ENCODE measurements at places on chromosomes 7 and 10.

DNA sequence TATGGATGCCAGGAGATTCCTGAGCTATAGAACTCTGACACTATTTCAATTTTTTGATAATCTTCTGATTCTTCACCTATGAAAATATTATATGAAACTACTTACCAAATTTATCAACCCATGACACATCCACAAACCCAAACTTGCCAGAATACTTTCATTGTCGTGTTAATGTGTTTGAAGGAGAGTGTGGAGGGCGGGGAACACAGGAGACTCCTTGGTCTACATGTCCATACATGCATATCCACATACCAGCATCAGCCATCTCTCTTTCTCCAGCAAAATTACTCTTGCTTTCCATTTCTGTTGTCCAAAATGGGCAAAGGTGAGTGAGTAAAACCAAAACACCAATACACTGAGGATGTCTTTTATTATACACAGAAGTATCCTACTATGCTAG is 23.5 kb upstream of the BPGM start:
- DNase-seq: no peak

- no peak for DNase-seq
Observed at GRCh38 chr7:99098286-99098823, 45.6 kb downstream of the SMURF1 start.

DNA sequence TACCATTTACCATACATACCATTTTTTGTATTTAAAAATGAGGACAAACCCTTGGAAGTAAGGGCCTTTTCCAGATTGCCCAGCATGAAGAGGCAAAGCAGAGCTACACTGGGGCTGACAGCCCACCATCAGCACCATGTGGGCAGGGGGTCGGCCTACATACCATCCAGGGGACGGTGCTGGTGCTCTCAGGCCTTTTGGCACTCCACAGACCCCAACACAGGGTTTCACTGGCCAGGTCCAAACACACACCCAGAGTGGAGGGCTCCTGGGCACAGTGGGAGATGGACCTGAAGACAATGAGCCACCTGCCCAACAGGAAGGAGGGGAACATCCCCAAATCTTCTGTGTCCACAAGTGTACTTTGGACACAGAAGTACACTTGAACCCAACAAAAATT is 69.2 kb upstream of the CAMK2B start:
- no peak for DNase-seq

- no peak for DNase-seq
Observed at GRCh38 chr7:158617737-158618128, 30.1 kb upstream of the PTPRN2 start.

GRCh38 chr7:39386718-39387117 is 179.5 kb upstream of the YAE1 start:
- no peak for DNase-seq

DNA sequence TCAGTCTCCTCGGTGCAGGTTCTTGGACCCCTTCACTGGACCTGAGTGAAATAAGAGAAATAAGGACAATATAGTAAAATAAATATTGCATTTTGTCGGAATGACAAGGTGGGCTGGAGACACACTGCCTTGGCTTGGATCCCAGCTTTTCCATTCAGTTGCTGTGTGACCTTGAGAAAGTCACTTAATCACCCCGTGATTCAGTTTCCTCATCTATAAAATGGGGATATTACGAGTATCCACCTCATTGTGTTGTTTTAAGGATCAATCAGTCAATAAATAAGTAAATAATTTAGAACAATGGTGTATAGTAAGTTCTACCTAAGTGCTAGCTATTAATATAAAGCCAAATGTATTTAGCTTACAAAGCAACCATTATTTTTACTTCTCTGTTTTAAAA is 29.1 kb downstream of the HK1 start:
- no peak for DNase-seq

DNA sequence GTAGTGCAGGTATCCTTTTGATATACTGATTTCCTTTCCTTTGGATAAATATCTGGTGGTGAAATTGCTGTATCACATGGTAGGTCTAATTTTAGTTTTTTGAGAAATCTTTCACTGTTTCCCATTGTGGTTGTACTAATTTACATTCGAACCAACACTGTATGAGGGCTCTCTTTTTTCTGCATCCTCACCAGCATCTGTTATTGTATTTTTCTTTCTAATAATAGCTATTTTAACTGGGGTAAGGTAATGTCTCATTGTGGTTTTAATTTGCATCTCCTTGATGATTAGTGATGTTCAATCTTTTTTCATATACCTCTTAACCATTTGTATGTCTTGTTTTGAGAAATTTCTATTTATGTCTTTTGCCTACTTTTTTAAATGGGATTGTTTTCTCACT is 335.4 kb upstream of the MTPN start:
- no peak for DNase-seq

DNA sequence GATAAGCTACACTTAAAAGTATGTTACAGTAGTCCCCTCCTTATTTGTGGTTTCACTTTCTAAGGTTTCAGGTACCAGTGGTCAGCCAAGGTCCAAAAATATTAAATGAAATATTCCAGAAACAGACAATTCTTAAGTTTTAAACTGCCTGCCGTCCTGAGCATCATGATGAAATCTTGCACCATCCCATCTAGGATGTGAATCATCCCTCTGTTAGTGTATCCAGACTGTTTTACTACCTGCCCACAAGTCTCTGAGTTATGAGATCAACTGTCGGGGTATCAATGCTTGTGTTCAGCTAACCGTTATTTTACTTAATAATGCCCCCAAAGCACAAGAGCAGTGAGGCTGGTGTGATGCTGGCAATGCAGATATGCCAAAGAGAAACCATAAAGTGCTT is 11.4 kb downstream of the KDM7A start:
- no peak for DNase-seq

DNA sequence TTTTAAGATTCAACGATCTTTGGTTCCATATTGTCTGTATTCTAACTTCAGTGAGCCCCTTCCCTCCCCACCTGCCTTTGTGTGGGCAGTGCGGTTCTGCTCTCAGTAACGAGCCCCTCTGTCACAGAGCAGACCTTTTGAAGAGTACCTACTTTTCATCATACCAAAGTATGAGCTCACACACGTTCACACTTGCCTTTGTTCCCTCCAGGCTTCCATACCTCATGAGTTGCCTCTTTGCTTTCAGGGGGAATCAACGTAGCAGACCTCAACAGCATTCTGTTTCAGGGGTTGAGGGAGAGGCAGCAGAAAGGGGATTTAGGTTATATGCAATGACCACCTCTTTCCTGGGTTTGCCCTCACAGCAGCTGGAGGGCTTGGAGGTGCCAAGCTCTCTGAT is 211.4 kb upstream of the MDFIC start:
- no peak for DNase-seq

DNA sequence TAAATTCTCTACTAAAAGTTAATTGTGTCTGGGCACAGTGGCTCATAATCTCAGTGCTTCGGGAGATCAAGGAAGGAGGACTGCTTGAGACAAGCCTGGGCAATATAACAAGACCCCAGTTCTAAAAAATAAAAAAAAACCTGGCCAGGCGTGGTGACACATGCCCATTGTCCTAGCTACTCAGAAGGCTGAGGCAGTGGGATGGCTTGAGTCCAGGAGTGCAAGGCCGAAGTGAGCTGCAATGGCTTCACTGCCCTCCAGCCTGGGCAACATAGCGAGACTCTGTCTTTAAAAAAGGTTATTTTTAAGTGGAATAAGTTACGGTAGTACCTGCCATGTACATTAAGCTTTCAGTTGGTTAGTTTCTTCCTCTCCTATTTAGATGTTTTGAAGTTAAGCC is 28.9 kb downstream of the CDK14 start:
- no peak for DNase-seq

- no peak for DNase-seq
Observed at GRCh38 chr7:51256916-51257315, 59.7 kb downstream of the COBL start.

DNA sequence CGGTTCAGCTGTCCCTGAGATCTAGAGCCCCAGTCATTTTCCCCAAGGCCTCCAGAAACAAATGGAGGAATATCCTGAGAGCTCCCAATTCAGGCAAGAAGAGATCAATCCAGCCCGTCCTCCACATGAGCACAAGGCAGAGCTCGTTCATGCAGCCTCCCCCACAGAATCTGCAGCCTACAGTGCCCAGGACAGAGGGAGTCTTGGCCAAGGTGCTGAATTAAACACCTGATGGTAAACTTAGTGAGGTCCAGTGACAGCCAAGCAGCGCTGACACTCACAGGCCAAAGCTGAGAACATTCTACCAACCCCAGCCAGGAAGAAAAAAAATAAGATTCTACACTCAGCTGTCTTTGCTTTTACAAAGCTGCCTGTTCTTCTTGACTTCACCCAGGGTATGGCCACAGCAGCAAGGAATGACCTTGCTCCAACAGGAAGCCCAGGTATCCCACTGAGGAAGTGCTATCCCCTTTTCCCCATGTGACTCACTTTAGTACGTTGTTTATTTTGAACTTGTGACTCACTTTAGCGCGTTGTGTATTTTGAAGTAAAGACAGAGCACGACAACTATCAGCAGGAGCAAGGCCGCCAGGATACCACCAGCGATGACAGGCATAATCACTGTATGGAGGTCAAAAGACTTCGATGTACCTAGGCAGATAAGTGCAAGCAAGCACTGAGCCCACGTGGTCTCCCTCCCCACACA is 4.4 kb upstream of the CUZD1 start:
- DNase-seq: no peak

DNA sequence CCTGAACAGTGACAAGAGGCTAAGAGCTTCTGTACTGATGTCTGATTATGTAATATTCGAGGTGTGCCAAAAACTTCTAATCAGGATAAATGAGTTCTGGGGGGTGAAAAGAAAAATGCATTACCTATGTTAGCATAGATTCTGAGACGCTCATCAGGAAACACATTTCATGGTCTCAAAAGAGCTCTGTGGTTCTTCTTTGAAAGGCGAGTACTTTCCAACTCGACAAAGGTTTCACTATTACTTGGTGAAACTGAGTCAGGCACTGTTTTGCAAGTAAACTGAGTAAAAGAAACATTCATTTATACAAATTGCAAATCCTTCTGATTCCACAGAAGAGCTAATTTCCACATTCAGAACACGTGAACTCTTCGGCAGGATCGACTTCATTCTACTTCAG is 523.2 kb downstream of the GATA3 start:
- DNase-seq: no peak

DNA sequence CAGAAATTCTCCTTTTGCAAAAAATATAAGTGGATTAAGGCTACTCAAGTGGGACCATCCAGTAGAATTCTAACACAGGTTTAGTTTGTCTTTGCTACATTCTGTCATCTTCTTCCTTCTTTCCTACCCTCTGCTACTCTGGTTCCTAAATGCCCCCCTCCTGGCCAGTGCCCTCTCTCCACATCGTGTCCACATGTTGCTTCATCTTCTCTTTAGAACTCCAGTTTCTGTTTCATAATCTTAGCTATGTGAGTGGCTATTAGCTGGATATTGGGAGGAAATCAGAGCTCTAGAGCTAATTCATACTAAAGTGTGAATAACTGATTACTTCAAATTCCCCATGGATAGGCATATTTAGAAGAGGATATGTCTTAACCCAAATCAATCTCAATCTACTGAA is 528.5 kb downstream of the LRMDA start:
- DNase-seq: no peak

GRCh38 chr10:44316922-44317215 is 68.0 kb downstream of the CXCL12 start:
- no peak for DNase-seq

GRCh38 chr10:83585686-83586085 is 553.6 kb upstream of the GHITM start:
- no peak for DNase-seq

DNA sequence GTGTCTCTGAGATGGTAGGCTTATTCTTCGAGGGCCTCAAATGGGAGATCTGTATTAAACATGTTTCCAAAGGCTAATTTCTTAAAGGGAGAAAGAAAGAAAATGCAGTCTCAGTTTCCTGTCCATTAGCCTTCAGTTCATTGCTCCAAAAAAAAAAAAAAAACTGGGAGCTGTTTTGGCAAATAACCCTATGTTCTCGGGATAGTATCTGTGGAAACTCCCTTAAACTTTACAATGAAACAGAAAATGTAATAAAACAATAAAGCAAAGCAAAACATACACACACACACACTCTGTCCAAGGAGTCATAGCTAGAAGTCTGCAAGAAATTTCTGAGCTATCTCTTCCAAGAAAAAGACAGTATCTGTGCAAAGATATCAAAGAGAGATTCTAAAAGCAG is 172.5 kb upstream of the CELF2 start:
- DNase-seq: no peak

- no peak for DNase-seq
Observed at GRCh38 chr10:45418417-45418848, 44.4 kb downstream of the ALOX5 start.

DNA sequence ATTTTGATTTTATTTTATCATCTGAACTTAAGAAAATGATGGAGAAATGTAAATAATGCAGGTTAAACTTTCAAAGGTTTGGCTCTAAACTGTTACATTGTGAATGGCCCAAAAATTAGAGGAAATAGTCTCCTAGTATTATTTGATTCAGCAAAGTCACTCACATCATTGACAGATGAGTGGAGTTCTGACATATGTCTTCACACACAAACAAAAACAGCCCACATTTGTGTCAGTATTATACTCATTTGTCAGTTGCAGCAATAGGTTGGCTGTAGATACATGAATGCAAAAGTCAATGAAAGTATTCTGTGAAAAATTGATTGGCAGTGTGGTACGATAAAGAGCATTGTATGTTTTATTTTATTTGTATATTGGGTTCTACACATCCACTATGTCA is 108.8 kb upstream of the BMPER start:
- no peak for DNase-seq

DNA sequence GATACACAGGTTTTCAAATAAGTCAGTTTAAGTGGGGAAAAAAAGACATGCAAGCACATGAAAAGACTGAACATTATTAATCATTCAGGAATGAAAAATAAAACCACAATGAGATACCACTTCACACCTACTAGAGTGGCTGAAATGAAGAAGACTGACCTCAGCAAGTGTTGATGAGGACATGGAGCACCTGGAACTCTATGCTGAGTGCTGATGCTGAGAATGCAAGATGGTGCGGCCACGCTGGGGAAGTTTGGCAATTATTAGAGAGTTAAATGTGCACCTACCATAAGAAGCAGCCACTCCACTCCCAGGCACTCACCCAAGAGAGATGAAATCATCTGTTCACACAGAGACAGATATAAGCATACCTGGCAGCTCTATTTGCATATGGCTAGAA is 32.9 kb upstream of the ELFN1 start:
- no peak for DNase-seq
